Airway epithelial cell (primary cell): ENCODE measurements at places on chromosomes 5 and 9. TPM values are rescaled to one million over a fixed set of nuclear protein-coding genes. Genes with fewer than 3 reads are reported as not detected.

The SPACA9 gene
- total RNA-seq = 2.4 and 6.6 TPM in 2 replicates

The CNTNAP3B gene
- 2.3 and 3.7 TPM in 2 replicates for total RNA-seq

The PRRC1 gene
- 47.7 and 48.2 TPM in 2 replicates for total RNA-seq

The CCL28 gene
- 1.2 and 1.6 TPM in 2 replicates for total RNA-seq

The WDR70 gene
- total RNA-seq = 16.1 and 21.2 TPM in 2 replicates

The ZNF618 gene
- 8.0 and 9.0 TPM in 2 replicates for total RNA-seq

The RAD1 gene
- total RNA-seq = 10.8 and 27.3 TPM in 2 replicates

The DOLPP1 gene
- 16.2 and 18.7 TPM in 2 replicates for total RNA-seq

The GARNL3 gene
- total RNA-seq = 0.23 and 3.5 TPM in 2 replicates

The BARX1 gene
- not detected in 2 replicates for total RNA-seq

The ZBTB34 gene
- total RNA-seq = 3.0 and 3.7 TPM in 2 replicates

The GABRA1 gene
- total RNA-seq = not detected in 2 replicates

The C9orf152 gene
- total RNA-seq = 0.07 TPM in 1 of 2 replicates, not detected in the other

The TICAM2 gene
- total RNA-seq = 0.56 and 1.1 TPM in 2 replicates

The PCDHGB4 gene
- 2.2 and 3.0 TPM in 2 replicates for total RNA-seq

The IFNK gene
- total RNA-seq = not detected in 2 replicates

The MAN2A1 gene
- 35.5 and 42.4 TPM in 2 replicates for total RNA-seq

The NEUROG1 gene
- not detected in 2 replicates for total RNA-seq

The BAG1 gene
- 49.4 and 80.9 TPM in 2 replicates for total RNA-seq

The CTXN3 gene
- total RNA-seq = not detected in 2 replicates

The HK3 gene
- not detected in 2 replicates for total RNA-seq

The PHPT1 gene
- total RNA-seq = 109 and 144 TPM in 2 replicates

The RETREG1 gene
- total RNA-seq = 0.35 TPM in 1 of 2 replicates, not detected in the other

The TMEM252 gene
- total RNA-seq = not detected in 2 replicates

The MCC gene
- 36.5 and 38.8 TPM in 2 replicates for total RNA-seq

The CCL19 gene
- total RNA-seq = not detected in 2 replicates

The TLX3 gene
- total RNA-seq = 0.07 TPM in 1 of 2 replicates, not detected in the other

The SLC27A4 gene
- total RNA-seq = 40.7 and 48.2 TPM in 2 replicates

The BAAT gene
- 0.05 and 0.07 TPM in 2 replicates for total RNA-seq

The PCDHB3 gene
- 0.05 TPM in 1 of 2 replicates, not detected in the other for total RNA-seq
